Mucosa of gallbladder (tissue), 1 donor: ENCODE measurements at places on chromosomes 1 and 21. TPM values are rescaled to one million over a fixed set of nuclear protein-coding genes. Genes with fewer than 3 reads are reported as not detected.

GRCh38 chr1:213032651-213033050, 17.0 kb upstream of the ANGEL2 start:
- DNase-seq = no peak

DNA sequence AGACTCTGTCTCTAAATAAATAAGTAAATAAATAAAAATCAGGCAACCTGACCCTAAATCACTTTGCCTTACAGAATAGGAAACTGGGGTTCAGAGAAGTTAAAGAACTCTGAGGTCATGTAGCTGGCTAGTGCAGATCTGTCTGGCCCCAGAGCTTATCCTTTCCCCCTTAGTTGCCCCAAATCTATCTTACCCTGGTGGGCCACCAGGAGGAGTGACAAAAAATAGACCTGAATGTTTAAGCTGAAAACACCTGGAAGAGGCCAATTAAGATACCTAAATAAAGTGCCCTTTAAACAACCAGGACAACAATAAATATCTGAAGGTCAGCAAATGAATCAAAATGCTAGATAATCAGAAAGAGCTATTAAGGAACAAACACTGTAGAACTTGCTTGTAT, 59.7 kb downstream of the TEX35 start:
- DNase-seq = no peak

DNA sequence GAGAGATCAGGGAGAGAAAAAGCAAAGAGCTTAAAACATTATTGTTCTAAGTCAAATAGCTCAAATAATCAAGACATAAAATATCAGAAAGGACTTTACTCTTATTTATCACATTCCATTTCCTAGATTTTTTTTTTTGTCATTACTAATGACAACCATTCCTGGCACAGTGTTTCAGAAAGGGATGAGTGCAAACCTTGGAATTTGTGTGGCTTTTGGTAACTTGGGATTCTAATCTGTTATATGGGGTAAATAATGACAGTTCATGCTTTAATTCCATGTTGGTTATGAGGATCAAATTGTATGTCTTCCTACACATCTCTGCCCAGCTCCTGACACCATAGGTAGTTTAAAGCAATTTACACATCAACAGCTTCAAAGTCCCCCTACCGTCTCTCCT, 358.4 kb upstream of the ADGRL4 start:
- DNase-seq = no peak

GRCh38 chr1:201506092-201506491, 831 bp downstream of the CSRP1 start:
- no peak for DNase-seq

GRCh38 chr1:175373786-175374623, 181.4 kb upstream of the KIAA0040 start:
- DNase-seq = no peak

DNA sequence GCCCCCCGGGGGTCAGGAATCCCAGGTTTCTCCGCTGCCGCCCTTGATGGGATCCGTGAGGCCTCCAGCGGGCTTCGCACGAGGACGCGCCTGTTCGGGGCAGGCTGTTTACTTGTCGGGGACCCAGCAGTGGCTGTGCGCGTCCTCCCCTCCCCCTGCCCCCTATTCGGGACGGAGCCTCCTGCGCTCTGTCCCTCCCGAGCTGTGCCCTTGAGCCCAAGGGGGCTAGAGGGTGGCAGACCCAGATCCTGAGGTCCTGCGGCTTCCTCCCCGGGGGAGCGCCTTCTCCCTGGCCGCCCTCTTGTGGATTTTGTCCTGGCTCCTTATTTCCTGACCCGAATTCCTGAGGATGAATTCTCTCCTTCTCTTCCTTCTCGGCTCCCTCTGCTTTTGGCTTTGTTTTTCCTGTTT, 38.4 kb downstream of the PIK3CD start:
- DNase-seq = no peak

GRCh38 chr21:26441149-26441548, 131.9 kb downstream of the CYYR1 start:
- DNase-seq = no peak

DNA sequence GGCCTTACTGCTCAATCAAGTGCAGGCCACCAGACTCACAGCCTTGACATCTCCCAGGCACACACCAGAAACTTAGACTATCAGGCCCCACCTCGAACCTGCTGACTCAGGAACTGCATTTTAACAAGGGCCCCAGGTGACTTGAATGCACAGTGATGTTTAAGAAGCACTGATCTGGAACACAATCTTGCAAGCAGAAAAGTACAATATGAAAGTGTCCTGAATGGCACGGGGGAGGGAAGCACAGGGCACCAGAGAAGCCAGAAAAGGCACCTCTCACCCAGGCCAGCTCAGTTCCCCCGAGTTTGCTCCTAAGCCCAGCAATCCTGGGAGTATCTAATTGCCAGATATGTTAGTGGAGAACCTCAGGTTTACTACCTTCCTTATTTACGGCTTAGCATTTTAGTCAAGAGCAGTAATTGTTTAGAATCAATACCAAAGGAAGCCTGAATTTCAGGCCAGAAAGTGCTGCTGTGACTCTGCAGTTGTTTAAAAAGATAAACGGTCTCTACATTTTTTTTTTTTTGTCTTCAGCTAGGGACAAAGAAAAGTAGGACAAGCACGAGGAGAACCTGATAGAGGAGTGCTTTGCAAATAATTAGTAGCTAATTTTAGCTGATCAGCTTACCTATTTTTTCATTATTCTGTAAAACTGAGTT, 50.9 kb upstream of the CDC42BPA start:
- no peak for DNase-seq

- no peak for DNase-seq
Observed at GRCh38 chr1:182807907-182808306, 18.3 kb downstream of the NPL start.

DNA sequence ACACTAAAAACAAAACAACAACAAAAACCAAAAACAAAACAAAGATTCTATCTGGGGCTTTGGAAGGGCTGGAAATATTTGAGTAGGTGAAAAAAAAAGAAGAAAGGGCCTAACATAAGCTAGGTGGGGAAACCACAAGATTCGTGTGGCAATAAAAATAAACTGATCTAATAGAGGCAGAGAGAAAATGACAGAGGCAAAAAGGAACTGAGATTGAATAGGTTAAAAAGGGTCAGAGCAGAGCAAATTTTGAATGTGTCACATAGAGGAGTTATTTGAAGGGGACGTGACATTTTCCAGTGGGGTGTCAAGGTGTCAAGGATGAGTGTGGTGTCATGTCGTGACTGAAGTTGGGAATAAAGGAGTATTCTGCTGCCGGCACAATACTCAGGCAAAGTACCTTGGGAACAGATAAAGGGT, 65.2 kb upstream of the RALGPS2 start:
- no peak for DNase-seq

DNA sequence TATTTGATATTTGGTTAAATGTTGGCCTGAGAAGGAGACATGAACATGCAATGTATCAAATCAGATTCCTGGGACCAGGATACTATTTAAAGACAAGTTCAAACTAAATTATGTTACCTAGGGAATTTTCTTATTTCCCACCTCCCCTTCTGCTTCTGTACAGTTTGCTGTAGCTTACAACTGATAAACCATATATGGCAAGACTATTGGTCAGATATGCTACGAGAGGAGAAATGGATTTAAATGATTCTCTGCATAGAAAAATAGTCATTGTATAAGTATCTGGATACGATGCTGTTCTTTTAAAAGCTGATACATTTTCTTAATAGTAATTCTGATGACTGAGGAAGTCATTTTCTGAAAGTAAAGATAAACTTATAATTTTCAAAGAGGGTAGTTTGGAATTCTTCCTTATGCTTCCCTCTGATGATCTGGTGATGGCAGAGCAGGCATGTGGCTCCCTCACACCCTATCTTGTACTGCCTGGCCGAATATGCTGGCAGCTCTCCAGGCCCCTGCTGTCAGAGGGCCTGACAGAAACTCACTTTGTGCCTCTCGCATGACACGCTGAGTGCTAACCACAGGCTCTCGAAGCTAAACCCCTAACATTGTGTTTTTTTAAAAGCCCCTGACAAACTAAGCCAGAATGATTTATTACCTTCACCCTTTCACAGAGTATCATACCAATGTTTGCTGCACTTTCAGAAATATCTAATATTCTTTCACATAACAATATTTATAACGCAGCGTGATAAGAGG, 19.4 kb downstream of the RRP15 start:
- no peak for DNase-seq

DNA sequence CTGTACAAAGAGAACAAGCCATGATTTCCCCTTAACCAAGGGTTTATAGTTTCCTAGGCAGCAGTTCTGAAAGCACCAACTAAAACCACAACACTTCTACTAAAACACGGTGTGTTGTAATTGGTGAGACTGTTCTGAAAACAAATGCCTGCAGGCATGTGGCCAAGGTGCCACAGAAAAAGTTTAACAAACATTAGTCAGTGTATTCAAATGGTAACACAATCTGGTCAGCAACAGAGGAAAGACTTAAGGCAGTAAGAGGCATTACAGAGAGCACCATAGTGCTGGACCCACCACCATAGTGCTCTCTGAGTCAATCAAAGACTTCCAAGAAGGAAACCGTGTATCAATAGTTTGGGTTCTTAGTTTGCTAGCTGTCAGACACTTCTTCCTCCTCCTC, 16.7 kb downstream of the SNIP1 start:
- DNase-seq = no peak

DNA sequence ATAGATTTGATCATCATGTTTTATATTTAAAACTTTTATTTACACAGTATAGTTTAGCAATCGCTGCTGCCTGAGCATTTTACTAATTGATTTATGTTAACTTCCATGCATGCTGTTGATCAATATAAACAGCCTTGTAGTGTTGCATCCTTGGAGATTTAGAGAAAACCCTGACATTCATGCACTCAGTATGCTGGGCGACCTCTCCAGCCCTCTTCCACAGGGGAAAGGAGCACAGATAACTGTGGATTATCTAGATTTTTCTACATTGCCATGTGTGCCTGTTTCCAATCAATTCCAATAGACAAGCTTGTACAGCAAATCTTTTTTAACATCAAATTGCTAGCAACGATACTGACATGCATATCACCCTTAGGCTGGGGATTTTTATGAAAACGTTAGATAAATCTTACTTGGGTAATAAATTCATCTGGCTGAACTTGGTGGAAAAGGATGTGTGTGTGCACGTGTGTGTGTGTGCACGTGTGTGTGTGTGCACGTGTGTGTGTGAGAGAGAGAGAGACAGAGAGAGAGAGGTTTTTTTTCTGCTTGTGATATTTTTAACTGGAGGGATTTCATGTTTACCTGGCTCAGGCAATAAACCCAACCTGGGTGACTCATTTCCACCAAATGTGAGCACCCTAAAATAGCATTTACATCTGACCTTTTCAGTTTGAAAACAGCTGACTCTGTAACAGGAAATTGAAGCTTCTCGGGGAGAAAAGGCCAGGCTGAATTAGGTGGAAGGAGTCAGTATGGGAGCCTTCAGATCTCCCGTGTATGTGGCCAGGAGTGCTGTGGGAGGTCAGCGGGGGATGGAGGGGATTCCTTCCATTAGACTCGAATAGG, 339.8 kb downstream of the PRDM2 start:
- DNase-seq = no peak

DNA sequence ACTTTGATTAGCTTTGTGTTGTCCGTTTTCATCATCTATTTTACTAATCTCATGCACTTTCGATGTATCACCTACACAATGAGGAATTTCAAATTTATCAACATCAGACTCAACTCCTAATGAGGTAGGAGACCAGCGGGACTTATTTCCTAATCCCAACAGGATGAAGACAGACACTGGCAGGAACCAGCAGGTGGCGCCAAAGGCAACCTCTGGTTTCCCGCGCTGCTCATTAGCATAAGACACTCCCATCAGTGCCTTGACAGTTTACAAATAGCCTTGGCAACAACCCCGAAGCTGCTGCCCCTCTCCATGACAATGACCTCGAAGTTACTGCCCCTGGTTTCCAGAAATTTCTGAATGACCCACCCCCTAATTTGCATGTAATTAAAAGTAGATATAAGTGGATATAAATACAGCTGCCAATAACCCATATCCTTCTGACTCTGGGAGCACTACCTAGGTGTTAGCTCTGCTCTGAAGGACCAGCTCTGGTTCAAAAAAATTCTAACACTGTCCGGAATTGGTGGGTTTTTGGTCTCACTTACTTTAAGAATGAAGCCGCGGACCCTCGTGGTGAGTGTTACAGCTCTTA, 974.8 kb downstream of the ADGRL2 start:
- no peak for DNase-seq

- no peak for DNase-seq
Observed at GRCh38 chr1:32652244-32652962, 1.4 kb downstream of the RBBP4 start.

- peak; percentile 76 for DNase-seq
Observed at GRCh38 chr1:244047621-244048255, 3.3 kb upstream of the ZBTB18 start.

DNA sequence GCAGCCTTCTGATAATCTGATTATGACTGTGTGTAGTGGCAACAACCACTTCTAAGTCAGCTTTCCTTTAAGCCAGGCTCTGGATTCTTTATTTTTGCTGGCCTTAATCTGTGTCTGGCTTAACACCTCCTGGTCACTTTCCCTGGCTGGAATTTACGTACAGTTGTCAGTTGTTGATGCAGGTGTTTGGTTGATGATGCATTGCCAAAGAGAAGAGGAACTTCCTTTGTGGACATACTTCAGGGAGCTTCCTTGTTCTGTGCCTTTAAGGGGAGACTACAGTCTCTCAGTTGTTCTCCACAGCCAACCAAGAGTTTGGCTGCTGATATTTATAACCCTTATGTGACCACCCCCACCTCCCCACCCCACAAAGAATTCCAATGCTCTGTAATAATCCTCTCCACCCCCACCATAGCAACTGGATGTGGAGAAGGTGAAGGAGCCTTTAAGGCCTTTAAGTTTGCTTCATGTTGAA, 96.0 kb upstream of the BMP8A start:
- DNase-seq = peak; percentile 44

The OR6N1 gene
- not detected for total RNA-seq

The PDPN gene
- total RNA-seq = 37.5 TPM

The PUM1 gene
- total RNA-seq = 129 TPM

The WNT2B gene
- total RNA-seq = 8.1 TPM

The ACADM gene
- 49.3 TPM for total RNA-seq

The CA14 gene
- 2.4 TPM for total RNA-seq

The PRELP gene
- 72.1 TPM for total RNA-seq

The RAB3GAP2 gene
- 36.3 TPM for total RNA-seq

The A3GALT2 gene
- not detected for total RNA-seq

The FCRL2 gene
- total RNA-seq = 0.09 TPM

The KPNA6 gene
- 65.2 TPM for total RNA-seq
